ENCODE measurements at places on chromosomes 6 and 20.

DNA sequence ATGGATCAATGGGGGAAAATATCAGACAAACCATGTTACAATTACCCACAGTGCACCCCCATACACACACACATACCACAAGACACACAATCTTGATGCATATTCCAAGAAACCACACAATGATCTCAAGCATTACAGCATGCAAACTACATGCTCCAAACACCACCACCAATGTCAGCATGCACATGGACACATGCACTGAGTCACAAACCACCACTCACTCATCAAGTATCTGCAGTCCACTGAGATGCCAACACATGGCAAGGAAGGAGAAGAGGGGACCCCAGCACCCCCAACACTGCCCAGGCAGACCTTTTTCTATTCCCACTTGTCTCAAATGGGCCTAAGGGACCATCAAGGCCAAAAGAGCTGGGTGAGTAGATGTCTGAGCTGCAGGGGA lies 91.6 kb downstream of the PREX1 start:
- DNase-seq, result no peak

GRCh38 chr6:80197474-80197873 lies 91.0 kb downstream of the BCKDHB start:
- no peak for DNase-seq

GRCh38 chr6:134358320-134358719 lies 40.4 kb upstream of the SGK1 start:
- no peak for DNase-seq

GRCh38 chr20:46720776-46721425 lies 11.5 kb downstream of the SLC2A10 start:
- DNase-seq, result no peak

DNA sequence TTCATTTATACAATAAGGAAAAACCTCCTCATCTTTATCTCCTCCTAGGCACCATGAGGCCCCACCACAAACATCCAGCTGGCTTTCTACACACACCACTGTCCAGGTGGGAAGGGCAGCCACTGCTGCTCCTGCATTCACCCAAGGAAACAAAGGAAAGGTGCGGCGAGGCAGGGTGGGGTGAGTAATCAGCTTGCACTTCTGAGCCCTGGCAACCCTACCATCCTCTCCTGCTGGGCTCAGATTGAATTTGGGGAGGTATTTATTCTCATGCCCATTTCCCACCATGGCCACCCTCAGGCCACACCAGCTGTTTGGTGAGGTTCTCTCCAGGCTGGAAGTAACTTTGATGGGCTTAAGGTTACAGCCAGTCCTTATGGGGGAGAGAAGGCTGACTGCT lies 31.2 kb upstream of the SPDEF start:
- no peak for DNase-seq

DNA sequence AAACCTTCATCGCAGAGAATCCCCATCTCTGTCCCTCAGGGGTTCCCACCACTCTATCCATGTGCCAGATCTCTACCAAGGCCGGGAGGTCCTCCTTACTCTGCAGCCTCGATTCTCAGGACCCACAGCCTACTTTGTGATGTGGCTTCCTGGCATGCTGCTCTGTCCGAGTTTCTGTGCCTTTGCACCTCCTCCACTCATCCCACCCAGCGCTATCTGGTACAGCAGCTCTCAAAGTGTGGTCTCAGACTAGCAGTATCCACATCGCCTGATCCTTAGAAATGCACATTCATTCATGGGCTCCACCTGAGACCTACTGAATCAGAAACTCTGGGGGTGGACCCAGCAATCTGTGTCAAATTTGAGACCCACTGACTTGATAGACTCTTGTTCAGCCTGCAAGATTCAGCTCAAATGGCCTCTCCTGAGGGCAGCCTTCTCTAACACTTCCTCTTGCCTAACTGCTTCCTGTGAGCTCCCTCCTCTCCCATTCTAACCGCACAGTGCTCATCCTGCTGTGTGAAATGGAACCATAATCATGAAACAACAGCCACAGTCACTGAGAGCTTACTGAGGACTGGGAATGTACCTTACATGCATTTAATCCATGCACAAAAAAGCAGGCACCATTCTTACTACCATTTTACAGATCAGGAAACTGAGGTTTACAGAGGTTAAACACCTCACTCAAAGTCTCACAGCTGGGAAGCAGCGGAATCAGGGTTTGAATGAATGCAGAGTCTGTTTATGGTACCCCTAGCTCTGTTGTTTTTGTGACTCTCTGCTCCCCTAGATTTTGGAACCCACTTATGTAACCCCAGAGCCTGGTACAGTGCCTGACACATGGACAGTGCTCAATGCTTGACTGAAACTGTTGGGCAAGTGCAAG lies 69.4 kb downstream of the JPH2 start:
- no peak for DNase-seq
